ENCODE measurements at places on chromosomes 3 and 15. TPM values are rescaled to one million over a fixed set of nuclear protein-coding genes. Genes with fewer than 3 reads are reported as not detected.

The DISP2 gene
- 0.08 TPM for polyA plus RNA-seq

The OR5K2 gene
- polyA plus RNA-seq, result not detected

The FILIP1L gene
- 168 TPM for polyA plus RNA-seq

The GABRB3 gene
- 0.79 TPM for polyA plus RNA-seq

The AMIGO3 gene
- 1.1 TPM for polyA plus RNA-seq

The WNT5A gene
- 0.33 TPM for polyA plus RNA-seq

The C2CD4B gene
- not detected for polyA plus RNA-seq

The FAM107A gene
- 5.6 TPM for polyA plus RNA-seq

The FBXL2 gene
- polyA plus RNA-seq, result 9.6 TPM

The CCR3 gene
- not detected for polyA plus RNA-seq

The SCAANT1 gene
- not detected for polyA plus RNA-seq

The ADGRG7 gene
- 1.4 TPM for polyA plus RNA-seq

The IFRD2 gene
- polyA plus RNA-seq, result 47.1 TPM

The EPHA3 gene
- polyA plus RNA-seq, result 2.8 TPM

The ITGA11 gene
- polyA plus RNA-seq, result 76.7 TPM

The CMTM7 gene
- polyA plus RNA-seq, result 5.0 TPM

The AHSG gene
- polyA plus RNA-seq, result not detected

The MKRN3 gene
- polyA plus RNA-seq, result 0.13 TPM

The ZNF774 gene
- 2.6 TPM for polyA plus RNA-seq

The RPLP1 gene
- polyA plus RNA-seq, result 2,598 TPM

The LRTM1 gene
- not detected for polyA plus RNA-seq

The GOLGA6C gene
- not detected for polyA plus RNA-seq

The STAB1 gene
- polyA plus RNA-seq, result 207 TPM

The MORC1 gene
- not detected for polyA plus RNA-seq

The C3orf20 gene
- not detected for polyA plus RNA-seq

The TMC3 gene
- polyA plus RNA-seq, result not detected

The TMEM207 gene
- not detected for polyA plus RNA-seq

The PPP1R14D gene
- polyA plus RNA-seq, result 22.3 TPM

The ITIH3 gene
- polyA plus RNA-seq, result 75.1 TPM

The GOLGA8J gene
- not detected for polyA plus RNA-seq

The ACTRT3 gene
- 1.3 TPM for polyA plus RNA-seq

The CFAP44 gene
- 7.1 TPM for polyA plus RNA-seq

The SLC41A3 gene
- 71.4 TPM for polyA plus RNA-seq
